BE2C (cell line): ENCODE measurements at places on chromosomes 2 and 18.

DNA sequence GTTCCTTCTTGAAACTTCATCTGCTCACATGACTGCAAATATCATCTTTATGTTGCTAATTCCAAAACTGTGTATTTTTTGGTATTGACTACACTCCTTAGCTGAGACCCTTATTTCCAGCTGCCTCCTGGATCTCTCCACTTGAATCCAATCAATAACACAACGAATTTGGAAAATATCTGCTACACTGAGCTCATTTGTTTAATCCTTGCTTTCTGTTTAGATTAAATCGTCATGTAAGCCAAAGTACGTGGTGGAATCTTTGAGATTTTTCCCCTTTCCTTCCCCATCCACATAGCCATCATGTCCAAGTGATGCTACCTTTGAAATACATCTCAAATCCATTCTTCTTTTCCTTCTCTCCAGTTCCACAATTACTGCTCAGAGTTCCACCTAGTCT, 15.6 kb downstream of the OTX1 start:
- DNase-seq: no peak

DNA sequence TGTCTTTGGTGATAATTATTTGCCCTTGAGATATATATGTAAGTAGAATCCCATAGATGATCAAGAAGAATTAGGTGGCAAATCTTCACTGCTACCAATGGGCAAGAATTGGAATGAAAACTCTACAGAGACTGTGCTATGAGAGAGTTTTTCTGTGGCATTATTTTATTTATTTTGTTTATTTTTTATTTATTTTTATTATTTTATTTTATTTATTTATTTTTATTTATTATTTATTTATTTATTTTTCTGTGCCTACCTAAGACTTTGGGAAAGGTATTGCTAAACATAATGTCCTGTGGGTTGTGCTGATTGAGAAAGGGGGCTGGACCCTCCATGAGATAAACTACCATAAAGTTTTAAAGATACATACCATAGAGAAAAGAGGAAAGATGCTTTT, 16.6 kb upstream of the NR4A2 start:
- DNase-seq: no peak

GRCh38 chr2:9278439-9278838, 71.8 kb downstream of the ASAP2 start:
- no peak for DNase-seq

DNA sequence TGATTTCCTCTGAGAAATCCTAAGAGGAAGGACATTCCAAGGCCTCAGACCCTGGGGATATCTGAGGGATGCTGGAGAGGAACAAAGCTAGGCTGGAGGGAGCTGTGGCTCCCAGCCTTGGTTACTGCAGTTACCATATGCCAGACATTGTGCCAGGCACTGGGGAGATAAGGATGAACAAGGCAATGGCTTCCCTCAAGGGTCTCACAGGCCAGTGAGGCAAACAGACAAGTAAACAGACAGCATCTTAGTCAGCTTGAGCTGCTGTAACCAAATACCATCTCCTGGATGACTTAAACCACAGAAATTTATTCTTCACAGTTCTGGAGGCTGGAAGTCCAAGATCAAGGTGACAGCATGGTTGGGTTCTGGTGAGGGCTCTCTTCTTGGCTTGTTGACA, 91.8 kb downstream of the SKA1 start:
- no peak for DNase-seq

DNA sequence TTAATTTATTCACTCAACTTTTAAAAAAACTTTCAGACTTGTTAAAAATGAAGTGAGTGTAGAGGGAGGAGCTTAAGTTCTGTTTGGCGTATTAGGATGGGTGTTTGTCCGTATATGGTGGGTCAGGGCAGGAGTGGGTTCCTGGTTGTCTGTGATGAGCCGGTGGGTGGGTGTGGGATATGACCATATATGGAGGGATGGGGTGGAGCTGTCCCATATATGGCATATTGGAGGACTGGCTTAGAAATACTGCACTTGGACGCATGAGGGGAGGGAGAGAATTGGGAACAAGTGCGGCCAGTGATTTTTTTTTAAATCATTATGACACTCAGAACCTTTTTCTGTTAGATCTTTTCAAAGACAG, 1.5 kb downstream of the KDM3A start:
- DNase-seq: peak; percentile 79

- no peak for DNase-seq
Observed at GRCh38 chr2:64260817-64261216, 116.6 kb upstream of the PELI1 start.

DNA sequence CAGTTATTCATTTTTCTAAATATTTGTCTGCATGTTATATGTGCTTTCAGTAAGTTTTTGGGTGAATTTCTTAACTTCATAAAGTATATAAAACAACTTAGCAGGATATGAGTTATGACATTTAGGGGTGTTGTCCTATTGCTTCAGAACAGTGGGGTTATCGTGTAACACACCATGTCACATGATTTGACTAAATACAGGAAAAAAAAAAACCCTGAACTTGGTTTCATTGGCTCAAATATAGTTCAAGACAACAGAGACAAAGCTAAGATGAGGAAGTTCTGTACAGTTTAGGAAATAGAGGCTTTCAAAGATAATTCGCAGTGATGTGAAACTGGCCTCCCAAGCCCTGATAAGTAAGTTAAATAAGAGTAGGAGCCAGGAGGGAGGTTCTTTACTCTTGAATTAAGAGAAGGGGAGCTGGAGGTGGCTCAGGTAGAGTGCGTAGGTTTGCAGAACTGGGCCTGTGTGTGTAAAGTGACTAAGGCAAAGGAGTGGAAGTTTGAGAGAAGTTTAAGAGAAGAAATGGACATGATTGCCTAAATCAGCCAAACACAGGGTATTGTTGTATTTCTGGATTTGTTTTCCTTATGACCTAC, 53.9 kb downstream of the LIMS1 start:
- no peak for DNase-seq

GRCh38 chr2:13495051-13495450, 778.3 kb downstream of the TRIB2 start:
- no peak for DNase-seq

- DNase-seq: no peak
Observed at GRCh38 chr2:43110442-43110871, 115.9 kb downstream of the ZFP36L2 start.

DNA sequence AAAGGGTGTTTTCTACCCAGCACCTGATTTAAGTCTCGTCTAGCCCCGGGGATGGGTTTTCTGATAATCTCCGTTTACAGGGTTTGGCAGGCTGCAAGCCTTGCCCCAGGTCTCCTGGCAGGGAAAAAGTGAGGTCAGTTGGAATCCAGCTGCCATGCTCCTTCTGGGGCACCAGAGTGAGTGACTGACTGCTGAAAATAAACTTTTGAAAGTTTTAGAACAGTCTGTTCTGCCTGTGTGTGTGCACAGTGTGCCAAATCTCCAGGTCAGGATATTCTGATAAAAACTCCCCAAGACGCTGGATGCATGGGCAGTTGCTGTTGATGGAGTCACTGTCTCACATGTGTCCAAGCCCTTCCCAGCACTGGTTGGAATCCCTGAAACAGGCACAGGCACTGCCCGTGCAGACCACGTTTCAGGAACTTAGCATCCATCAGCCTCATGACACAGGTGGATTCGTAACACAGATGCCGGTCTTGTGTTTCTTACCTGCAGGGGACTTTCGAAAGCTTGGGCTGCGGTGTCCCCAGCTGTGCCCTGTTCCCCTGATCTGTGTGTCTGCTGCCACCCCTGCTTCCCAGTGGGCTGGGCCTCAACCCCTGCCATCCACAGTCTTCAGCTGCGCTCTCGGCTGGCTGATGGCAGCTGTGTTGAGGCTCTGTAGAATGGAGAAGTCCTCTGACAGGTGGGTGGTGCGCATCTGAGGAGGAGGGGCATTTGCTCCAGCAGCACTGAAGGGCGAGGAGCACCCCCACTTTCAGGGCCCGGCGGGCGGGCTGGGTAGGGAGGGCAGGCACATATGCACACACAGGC, 65.0 kb downstream of the SH3RF3 start:
- no peak for DNase-seq

- DNase-seq: no peak
Observed at GRCh38 chr2:204470178-204470620, 75.1 kb upstream of the PARD3B start.

DNA sequence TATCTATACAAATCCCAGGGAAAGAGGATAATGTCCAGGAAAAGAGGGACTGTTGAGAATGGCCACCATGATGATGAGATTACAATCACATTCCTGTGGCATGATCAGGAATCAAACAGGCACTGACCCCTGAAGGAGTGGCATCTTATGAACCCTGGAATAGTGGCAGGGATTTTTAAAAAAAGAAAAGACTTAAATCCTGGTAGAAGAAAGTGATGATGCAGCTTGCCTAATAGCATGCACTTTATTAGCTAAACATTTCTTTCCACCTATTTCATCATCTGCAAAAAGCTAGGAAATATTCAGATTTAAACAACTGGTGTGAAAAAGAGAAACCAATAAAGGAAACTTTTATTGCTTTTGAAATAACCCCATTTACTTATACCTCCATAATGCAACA, 87.2 kb upstream of the FSHR start:
- DNase-seq: no peak

- no peak for DNase-seq
Observed at GRCh38 chr2:211434773-211435172, 878.4 kb downstream of the CPS1 start.

GRCh38 chr2:99933894-99934650, 208.3 kb downstream of the AFF3 start:
- no peak for DNase-seq

GRCh38 chr18:60675801-60676200, 303.2 kb upstream of the MC4R start:
- no peak for DNase-seq

DNA sequence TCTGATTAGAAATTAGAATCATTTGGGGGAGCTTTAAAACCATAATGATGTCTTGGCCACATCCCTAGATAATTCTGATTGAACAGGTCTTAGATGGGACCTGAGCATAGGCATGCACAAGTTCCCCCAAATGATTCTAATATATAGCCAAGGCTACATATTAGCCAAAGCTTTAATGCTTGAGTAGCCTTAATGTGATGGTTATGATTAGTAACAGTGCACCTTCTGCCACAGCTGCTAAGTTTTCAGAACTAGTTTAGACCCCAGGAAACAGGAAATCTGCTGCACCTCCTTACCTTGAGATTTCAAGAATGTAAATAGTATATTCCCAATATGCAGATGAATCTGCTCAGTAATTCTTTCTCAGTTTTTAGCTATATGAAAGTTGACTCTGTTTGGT, 119.8 kb downstream of the PTPN4 start:
- DNase-seq: no peak

DNA sequence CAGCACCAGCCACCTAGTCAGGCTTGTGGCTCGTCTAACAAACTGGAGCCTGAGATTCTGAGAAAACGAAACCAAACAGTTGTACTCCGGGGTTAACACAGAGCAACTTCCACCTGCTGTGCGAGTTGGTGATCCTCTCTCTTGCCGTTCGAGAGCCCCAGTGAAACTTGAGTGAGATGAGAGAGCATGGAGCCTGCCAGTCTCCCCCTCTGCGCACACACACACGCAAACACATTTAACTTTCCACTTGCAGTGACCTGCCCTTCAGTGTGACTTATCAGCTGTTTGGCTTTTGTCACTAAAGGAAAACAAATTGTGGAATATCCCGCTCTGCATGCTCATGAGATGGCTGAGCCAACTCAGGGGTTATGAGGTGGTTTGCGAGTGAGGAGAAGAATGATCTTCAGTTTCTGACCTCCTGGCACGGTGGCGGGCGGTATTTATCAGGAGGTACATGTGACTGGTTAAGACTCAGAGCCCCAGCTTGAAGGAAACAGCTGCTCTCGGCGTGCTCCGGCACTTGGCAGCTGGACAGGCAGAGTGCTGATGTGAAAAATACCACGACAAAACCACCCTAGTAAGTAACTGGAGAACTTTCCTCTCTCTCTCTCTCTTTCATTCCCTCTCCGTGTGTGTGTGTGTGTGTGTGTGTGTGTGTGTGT, at the start of gene RASGRP3:
Gene RASGRP3, plus strand, starts transcription at position 519 of the 662 bp plus-strand sequence. CDS start 38,488 bp downstream, outside the sequence.
- peak; percentile 35 for DNase-seq

DNA sequence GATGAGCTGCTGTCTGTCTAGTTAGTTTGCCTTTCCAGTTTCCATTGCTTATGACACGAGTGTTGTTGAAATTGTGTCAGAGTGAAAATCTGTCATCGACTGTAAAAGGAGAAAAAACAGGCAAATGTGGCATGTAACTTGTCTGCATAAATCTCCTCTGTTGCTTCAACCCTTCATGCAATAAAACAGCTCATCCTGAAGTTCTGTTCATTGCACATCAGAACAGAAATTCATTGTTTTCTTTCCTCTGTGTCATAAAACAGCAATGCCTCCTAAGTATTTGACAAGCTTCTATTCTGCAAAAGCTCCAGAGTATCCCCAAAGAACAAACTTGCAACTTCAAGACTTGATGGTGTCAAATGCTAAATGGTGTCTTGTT, 432.1 kb downstream of the MEIS1 start:
- DNase-seq: no peak
